Breast epithelium (tissue), 4 donors: ENCODE measurements at places on chromosomes 13 and 19. TPM values are rescaled to one million over a fixed set of nuclear protein-coding genes. Genes with fewer than 3 reads are reported as not detected.

GRCh38 chr13:47794963-47795362 lies 206.1 kb downstream of the SUCLA2 start:
- H3K27ac ChIP-seq: no peak overlapping the region
- no peaks in the 10 kb centered on the region for H3K36me3 ChIP-seq
- no peaks in the 10 kb centered on the region for H3K27me3 ChIP-seq
- no peak overlapping the region for H3K4me3 ChIP-seq
- no peak for DNase-seq

GRCh38 chr13:67094952-67095351 lies 135.2 kb downstream of the PCDH9 start:
- DNase-seq: no peak
- H3K4me1 ChIP-seq: no peaks in the 10 kb centered on the region
- H3K27ac ChIP-seq: no peak overlapping the region
- no peaks in the 10 kb centered on the region for H3K27me3 ChIP-seq
- H3K36me3 ChIP-seq: no peaks in the 10 kb centered on the region

- no peaks in the 10 kb centered on the region for H3K27me3 ChIP-seq
- no peaks in the 10 kb centered on the region for H3K36me3 ChIP-seq
- peaks cover 9% of the 10 kb centered on the region for H3K4me1 ChIP-seq
- peak overlapping the region; percentile 93 for H3K27ac ChIP-seq
Observed at GRCh38 chr19:33301144-33301899, 1.0 kb downstream of the CEBPA start.

Gene FAM216B
- not detected for total RNA-seq

Gene HCN2
- total RNA-seq: not detected

Gene PSG11
- total RNA-seq: not detected
